Activated CD4-positive, alpha-beta memory T cell treated with anti-CD3 and anti-CD28 coated beads for 36 hours (primary cell): ENCODE measurements at places on chromosomes 5 and 9. TPM values are rescaled to one million over a fixed set of nuclear protein-coding genes. Genes with fewer than 3 reads are reported as not detected.

- no peak overlapping the region for H3K27ac ChIP-seq
- H3K4me1 ChIP-seq: no peaks in the 10 kb centered on the region
- DNase-seq: no peak
- no peak overlapping the region for H3K4me3 ChIP-seq
- H3K27me3 ChIP-seq: no peaks in the 10 kb centered on the region
Observed at GRCh38 chr9:16672501-16672900, 198.0 kb downstream of the BNC2 start.

- no peaks in the 10 kb centered on the region for H3K36me3 ChIP-seq
- no peaks in the 10 kb centered on the region for H3K27me3 ChIP-seq
- no peak overlapping the region for H3K27ac ChIP-seq
- no peaks in the 10 kb centered on the region for H3K4me1 ChIP-seq
Observed at GRCh38 chr5:110630350-110630749, 96.1 kb downstream of the TMEM232 start.

Gene ACSL6
- total RNA-seq: 6.0 TPM

GRCh38 chr9:126295936-126296600, 30.6 kb upstream of the MVB12B start:
- H3K4me1 ChIP-seq: no peaks in the 10 kb centered on the region
- H3K27me3 ChIP-seq: peaks cover 5% of the 10 kb centered on the region
- DNase-seq: no peak
- no peaks in the 10 kb centered on the region for H3K36me3 ChIP-seq
- no peak overlapping the region for H3K27ac ChIP-seq

DNA sequence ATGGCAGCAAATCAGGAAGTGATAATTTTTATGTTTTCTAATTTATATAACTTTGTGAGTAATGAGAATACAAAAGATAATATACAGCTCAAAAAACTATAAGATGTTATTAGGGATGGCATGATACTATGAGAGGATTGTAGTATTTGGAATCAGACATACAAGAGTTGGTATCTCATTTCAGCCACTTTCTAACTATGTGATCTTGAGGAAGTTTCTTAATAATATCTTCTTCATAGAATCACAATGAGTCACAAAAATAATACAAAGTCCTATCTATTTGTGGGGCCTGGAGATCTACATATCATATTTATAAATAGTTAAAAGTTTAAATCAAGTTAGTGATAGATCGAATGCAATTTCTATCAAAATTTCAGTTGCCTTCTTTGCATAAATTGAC, 23.7 kb upstream of the TMED7 start:
- H3K27me3 ChIP-seq: peaks cover 19% of the 10 kb centered on the region
- H3K36me3 ChIP-seq: no peaks in the 10 kb centered on the region
- DNase-seq: no peak
- no peak overlapping the region for H3K4me3 ChIP-seq
- H3K4me1 ChIP-seq: no peaks in the 10 kb centered on the region

DNA sequence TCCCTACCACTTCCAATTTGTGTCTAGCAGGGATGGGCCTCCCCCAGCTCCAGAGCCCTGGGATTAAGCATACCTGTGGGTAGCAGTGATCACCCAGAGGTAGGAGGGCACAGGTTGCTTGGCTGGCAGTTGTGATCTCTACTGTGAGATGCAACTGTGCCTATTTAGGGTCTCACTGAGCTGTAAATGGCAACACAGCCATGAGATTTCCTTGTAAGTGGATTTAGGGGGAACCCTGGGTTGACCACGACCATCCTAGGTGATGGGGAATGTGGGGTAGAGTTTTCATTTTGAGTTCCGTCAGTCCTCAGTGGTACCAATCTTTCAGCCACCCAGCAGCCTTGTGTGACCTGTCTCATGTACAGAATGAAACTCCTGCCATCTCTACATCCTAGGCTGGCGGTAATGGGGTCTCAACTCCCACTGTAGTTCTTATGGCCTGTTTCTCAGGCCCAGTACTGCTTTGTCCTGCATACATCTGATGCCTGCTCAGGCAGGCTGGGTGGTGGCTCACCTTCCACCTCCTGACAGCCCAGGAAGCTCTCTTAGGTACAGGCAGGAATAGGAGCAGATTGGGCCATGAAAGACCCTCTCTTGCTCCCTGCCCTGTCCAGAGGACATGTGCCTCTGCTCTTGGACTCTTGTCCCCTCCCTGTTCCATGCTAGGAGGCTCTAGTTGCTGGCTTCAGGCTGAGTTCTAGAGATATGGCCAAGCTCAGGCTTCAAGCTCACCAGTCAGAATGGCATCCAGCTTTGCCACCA, 8.1 kb downstream of the HNRNPAB start:
- no peaks in the 10 kb centered on the region for H3K27me3 ChIP-seq
- H3K4me3 ChIP-seq: no peak overlapping the region
- DNase-seq: no peak
- H3K36me3 ChIP-seq: peaks cover 60% of the 10 kb centered on the region

GRCh38 chr5:117205894-117206293, 631.3 kb upstream of the SEMA6A start:
- no peaks in the 10 kb centered on the region for H3K27me3 ChIP-seq
- no peaks in the 10 kb centered on the region for H3K36me3 ChIP-seq
- H3K27ac ChIP-seq: no peak overlapping the region
- no peaks in the 10 kb centered on the region for H3K4me1 ChIP-seq

Gene SLC27A6
- total RNA-seq: not detected

DNA sequence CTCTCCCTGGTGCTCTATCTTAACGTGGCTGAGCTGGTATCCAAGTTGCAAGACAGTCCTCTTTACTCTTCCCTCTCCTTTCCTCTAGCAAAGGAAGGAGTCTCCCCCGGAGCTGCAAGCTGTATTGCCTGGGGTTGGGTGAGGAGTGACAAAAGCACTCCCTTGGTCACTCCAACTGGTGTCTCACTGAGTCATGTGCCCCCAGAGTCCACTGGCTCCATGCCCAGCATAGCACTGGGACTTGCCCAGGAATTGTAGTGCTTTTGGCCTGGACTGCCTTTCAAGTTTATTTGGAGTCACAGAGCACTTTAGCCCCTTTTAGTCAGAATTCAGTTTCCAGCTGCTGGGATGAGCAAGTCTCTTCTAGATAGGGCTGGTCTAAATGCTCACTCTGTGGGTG, 82.6 kb upstream of the FST start:
- no peak for DNase-seq
- no peaks in the 10 kb centered on the region for H3K36me3 ChIP-seq
- no peak overlapping the region for H3K4me3 ChIP-seq
- H3K27me3 ChIP-seq: peaks cover 6% of the 10 kb centered on the region
- H3K27ac ChIP-seq: no peak overlapping the region
- no peaks in the 10 kb centered on the region for H3K4me1 ChIP-seq

- H3K4me1 ChIP-seq: no peaks in the 10 kb centered on the region
- H3K36me3 ChIP-seq: no peaks in the 10 kb centered on the region
- H3K27me3 ChIP-seq: no peaks in the 10 kb centered on the region
- no peak overlapping the region for H3K4me3 ChIP-seq
Observed at GRCh38 chr5:18507114-18507513, 872.9 kb downstream of the TAF11L14 start.

Gene ZFP37
- total RNA-seq: 1.1 TPM

- H3K4me1 ChIP-seq: peaks cover 41% of the 10 kb centered on the region
- peak; percentile 97 for DNase-seq
- H3K27ac ChIP-seq: peak within 1 kb of the TSS; percentile 96
- H3K36me3 ChIP-seq: peaks cover 1% of the 10 kb centered on the region
- peak within 1 kb of the TSS; percentile 94 for H3K4me3 ChIP-seq
Observed at GRCh38 chr5:43040287-43041098, at the start of gene ANXA2R. Gene ANXA2R, minus strand, starts transcription at chr5:43040319. Its CDS starts 273 bp downstream, at chr5:43040046.

Gene TRIM36
- total RNA-seq: not detected

GRCh38 chr9:86508208-86508903, 154.1 kb upstream of the TUT7 start:
- no peaks in the 10 kb centered on the region for H3K36me3 ChIP-seq
- no peak for DNase-seq
- peaks cover 15% of the 10 kb centered on the region for H3K27me3 ChIP-seq
- no peak overlapping the region for H3K4me3 ChIP-seq
- no peak overlapping the region for H3K27ac ChIP-seq

Gene HDAC3
- total RNA-seq: 71.5 TPM

Gene PCDHA1
- total RNA-seq: not detected

DNA sequence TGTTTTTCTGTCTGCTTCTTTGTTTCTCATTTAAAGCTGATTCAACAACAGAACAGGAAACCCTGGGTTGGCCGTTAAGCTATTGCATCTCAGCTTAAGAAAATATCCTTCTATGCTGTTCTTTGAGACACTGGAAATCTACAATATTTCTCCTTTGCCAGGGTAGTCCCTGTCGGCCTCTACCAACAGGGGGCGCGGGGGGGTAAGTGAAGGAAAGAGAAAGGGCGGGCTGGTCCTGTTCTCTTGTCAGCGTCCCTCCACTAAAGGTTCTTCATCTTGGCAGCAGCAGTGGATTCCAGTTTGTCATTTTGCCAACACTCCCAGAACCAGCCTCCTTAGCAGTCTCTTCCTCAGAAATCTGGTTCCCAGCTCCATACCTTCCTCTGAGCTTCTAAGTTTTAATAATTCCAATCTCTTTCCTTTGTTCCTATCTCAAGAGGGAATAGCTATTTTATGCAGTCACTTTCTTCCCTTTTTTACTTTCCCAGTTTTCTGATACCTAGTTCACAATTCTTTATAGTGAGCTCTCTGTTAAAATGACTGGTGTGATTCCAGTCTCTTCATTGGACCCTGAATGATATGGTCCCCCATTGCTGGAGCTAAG, 222.3 kb downstream of the GLIS3 start:
- H3K27ac ChIP-seq: no peak overlapping the region
- no peak overlapping the region for H3K4me3 ChIP-seq
- DNase-seq: peak; percentile 68
- no peaks in the 10 kb centered on the region for H3K4me1 ChIP-seq
- H3K36me3 ChIP-seq: no peaks in the 10 kb centered on the region

Gene NR5A1
- total RNA-seq: not detected

DNA sequence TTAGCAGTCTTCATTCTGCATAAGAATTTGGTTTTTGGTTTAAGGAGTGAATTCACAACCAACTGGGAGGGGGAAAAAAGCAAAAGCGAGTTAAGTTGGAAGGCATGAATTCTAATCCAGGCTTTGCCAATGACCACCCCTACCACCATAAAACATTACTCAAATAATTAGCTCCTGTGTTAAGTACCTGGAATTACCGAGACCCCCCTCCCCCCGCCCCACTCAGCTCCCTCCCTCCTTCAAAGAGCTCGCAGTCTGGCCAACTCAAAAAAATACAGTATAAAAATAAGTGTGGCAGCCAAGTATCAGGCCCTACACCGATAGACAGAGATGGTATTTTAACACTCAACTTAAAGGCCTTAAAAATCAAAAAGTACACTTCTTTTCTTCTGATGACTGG, 492 bp downstream of the ATG12 start:
- H3K27ac ChIP-seq: peak overlapping the region; percentile 100
- H3K36me3 ChIP-seq: peaks cover 18% of the 10 kb centered on the region
- no peaks in the 10 kb centered on the region for H3K27me3 ChIP-seq
- H3K4me3 ChIP-seq: peak overlapping the region; percentile 95

Gene CAMK2A
- total RNA-seq: not detected

- no peaks in the 10 kb centered on the region for H3K27me3 ChIP-seq
- no peak overlapping the region for H3K4me3 ChIP-seq
- no peak overlapping the region for H3K27ac ChIP-seq
- DNase-seq: no peak
Observed at GRCh38 chr9:108759399-108759798, 96.4 kb downstream of the ACTL7B start.

Gene PCDHA6
- total RNA-seq: not detected

DNA sequence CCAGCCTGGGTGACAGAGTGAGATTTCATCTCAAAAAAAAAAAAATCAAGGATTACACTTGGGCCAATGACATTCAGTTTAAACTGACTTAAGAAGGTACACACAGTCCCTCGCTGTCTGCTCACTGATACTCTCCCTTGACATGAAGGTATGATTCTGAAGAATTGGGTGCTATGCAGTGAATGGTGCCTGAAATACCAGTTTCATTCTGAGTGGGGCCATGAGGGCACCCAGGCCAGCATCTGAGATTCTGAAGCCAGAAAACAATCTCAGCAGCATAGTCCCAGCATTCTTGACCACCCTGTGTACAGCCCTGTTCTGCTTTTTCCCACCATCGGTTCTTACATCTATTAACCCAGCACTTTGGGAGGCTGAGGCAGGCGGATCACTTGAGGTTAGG, 7.8 kb upstream of the ZNF354B start:
- no peaks in the 10 kb centered on the region for H3K4me1 ChIP-seq
- no peak overlapping the region for H3K4me3 ChIP-seq
- no peak for DNase-seq
- H3K36me3 ChIP-seq: no peaks in the 10 kb centered on the region
- peaks cover 7% of the 10 kb centered on the region for H3K27me3 ChIP-seq

DNA sequence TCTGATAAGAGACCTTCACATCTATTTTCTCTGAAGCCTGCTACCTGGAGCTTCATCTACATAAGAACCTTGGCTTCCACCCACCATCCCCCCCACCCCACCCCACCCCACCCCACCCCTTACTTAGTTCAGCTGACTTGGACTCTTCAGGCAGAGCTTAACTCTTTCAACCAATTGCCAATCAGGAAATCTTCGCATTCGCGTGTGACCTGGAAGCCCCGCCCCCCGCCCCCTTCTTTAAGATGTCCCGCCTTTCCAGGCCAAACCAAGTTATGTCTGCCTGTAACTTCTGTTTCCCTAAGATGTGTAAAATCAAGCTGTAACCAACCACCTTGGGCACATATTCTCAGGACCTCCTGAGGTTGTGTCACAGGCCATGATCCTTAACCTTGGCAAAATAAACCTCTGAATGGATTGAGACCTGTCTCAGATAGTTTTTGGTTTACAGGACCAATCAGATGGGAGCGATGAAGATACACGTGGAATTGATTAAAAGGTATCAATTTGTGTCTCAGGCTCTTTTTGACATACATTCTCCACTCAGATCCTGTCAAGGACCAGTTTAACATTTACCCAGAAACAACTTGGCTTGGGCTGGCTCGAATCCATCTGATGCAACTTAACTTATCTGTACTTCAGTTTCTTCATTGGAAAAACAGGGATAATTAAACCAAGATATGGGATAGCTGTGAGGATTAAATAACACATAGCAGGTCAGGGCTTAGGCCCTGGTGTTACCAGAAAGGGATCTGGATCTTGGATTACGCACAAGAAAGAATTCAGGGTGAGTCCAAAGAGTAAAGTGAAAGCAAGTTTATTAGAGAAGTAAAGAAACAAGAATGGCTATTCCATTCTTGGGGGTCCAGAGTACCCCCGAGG, 43.6 kb downstream of the GALNT12 start:
- H3K4me3 ChIP-seq: no peak overlapping the region
- H3K4me1 ChIP-seq: peaks cover 10% of the 10 kb centered on the region
- peaks cover 3% of the 10 kb centered on the region for H3K36me3 ChIP-seq

- no peaks in the 10 kb centered on the region for H3K36me3 ChIP-seq
- no peaks in the 10 kb centered on the region for H3K27me3 ChIP-seq
- no peak overlapping the region for H3K27ac ChIP-seq
- peaks cover 73% of the 10 kb centered on the region for H3K4me1 ChIP-seq
- DNase-seq: peak; percentile 25
Observed at GRCh38 chr9:89742660-89743059, 137.8 kb downstream of the GADD45G start.
